Inflammatory macrophage (primary cell): ENCODE measurements at places on chromosomes 2 and 18.

DNA sequence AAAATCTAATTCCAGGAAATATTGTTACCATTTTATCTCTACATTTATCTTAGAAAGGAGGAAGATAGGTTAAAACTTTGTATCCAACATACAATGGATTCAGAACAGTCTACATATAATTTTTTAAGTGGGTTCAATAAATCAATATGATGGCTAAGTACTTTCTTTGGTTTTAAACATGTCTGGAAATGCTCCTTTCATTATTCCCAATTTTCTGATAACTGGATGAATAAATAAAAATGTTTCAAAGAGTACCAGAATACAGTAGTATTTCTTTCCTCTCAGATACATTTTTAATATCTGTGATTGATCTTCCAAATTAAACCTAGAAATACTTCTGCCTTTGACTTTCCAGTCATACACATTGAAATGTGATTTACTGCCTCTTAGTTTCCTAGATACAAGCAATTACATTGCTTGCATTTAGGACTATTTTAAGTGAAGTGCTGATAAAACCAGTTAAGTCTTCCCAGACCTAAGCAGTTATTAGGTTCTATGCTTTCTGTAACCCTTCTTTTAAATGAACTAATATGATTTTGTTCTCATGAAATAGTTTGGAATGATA, 283.5 kb downstream of the CCDC178 start:
- no peak for DNase-seq

GRCh38 chr2:216560838-216561270, 62.2 kb downstream of the RPL37A start:
- no peak for DNase-seq

DNA sequence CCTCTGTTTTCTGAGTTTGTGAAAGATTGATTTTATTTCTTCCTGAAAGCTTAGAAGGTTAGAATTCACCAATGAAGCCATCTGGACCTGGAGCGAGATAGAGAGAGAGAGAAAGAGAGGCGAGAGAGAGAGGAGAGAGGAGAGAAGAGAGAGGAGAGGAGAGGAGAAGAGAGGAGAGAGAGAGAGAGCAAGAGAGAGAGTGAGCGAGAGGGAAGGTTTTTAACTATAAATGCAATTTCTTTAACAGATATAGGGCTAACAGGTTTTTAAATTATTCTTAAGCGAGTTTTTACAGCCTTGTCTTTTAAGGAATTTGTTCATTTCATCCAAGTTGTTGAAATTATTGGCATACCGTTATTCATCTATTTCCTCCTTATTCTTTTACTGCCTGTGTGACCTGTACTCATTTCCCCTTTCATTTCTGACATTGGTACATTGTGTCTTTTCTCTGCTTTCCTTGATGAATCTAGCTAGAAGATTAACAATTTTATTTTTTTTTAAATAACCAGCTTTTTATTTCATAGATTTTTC, 56.1 kb downstream of the BABAM2 start:
- no peak for DNase-seq

- DNase-seq = no peak
These were observed 131.4 kb downstream of the ALK start for GRCh38 chr2:29789911-29790485.

DNA sequence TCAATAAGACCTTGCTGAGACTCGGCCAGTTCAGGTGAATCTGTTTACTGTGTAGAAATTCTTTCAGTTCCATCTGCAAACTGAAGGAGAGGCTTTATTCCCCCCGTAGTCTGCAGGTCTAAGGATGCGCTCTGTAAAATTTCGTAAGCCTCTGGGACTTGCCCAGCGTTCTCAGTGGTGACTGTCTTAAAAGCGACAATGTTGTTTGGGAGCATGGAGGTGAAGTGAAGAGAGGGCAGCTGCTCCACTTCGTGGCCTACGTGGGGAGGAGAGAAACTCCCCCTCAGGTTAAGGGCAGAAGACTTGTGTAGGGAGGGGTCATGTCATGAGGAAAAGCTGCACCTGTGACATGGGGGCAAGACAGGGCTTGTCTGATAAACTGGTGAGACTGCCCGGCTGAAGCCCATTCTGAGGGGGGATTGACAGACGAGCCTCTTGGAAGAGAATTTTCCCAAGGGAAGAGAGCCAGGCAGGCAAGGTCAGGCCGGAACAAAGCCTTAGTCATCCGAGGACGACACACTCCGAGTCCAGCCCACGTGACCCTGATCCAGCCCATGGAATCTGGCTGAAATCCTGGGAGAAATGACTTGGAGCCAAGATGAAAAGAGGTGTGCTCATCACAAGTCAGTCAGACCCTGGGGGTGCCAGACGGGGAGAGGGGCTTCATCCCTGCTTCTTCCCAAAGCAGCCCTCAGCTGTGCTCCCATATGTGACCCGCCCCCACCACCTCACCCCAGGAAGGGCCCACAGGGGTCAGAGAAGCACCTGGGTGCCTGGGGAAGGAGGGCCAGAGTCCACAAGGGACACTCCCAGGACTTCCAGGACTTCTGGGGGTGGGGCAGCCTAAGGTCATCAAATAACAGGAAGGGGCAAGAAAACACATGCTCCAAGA, 88.5 kb upstream of the SH3BP4 start:
- no peak for DNase-seq

DNA sequence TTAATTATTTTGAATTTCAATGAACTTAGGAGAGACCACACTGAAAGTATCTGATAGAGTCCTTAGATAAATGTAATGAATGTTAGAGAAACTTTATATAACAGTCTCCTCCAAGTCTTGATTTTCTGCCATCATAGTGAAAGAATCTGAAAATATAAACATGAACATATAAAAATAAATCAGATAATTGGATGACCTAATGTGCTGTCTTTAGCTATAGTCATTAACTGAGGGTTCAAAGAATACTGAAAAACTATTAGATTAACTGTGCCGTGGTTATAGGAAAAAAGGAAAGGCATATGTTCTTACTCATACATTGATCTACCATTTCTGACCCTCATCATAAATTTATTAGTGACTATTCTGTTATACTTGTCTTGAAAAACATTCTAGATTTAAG, 47.0 kb upstream of the SPAG16 start:
- DNase-seq = no peak

GRCh38 chr2:237977380-237977779, 10.6 kb downstream of the UBE2F start:
- no peak for DNase-seq

- DNase-seq = no peak
These were observed 3.6 kb upstream of the KYNU start for GRCh38 chr2:142873831-142874287.

- no peak for DNase-seq
These were observed 55.5 kb upstream of the RAB6D start for GRCh38 chr2:131419441-131419840.

DNA sequence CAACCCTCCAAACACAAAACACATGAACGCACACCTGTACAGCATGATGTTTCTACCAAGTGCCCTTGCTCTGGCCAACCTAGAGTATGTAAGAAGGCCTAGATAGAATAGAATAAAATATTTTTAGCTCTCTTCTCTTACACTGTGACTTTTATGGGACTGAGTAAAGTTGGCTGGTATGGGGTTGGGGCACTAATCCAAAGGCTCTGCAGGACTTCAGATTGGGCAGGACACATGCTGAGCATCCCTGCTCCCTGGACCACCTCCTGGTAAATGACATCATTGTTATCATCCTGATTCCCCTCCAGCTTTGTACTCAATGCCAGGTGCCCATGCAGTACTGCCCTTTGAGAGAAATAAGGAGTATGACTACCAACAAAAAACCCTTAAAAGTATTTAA, 322.2 kb downstream of the SLC8A1 start:
- no peak for DNase-seq

GRCh38 chr2:112065486-112065885, 10.4 kb downstream of the TMEM87B start:
- DNase-seq = no peak

DNA sequence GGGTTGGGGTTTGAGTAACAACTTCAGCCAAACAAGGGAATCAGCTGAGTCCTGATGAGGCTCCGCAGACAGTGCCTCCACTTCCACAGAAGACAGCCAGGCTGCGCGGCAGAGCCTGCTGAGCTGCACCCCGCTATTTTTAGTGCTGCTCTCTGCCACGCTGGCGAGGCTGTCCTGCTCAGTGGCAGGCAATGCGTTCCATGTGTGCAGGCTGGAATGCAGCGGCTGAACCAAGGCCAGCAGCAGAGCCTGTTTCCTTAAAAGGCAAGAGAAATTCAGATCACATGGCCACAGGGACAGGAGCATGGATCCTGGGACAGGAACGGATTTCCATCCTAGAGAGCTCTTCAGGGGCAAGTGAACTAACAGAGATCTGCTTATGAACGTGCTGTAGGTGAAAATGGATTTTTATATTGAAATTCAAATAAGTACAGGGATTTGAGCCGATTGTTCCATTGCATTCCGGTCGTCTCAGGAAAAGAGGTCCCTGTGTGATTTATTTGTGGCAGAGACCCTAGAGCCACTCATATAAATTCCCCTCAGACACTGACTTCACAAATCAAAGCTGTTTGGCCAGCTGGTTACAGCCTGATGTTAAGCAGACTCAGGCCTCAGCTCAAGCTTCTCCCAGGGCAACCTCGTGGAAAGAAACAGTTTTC, 98.7 kb downstream of the COL6A3 start:
- DNase-seq = no peak

GRCh38 chr2:207254591-207255464, 89.1 kb upstream of the KLF7 start:
- peak; percentile 46 for DNase-seq

DNA sequence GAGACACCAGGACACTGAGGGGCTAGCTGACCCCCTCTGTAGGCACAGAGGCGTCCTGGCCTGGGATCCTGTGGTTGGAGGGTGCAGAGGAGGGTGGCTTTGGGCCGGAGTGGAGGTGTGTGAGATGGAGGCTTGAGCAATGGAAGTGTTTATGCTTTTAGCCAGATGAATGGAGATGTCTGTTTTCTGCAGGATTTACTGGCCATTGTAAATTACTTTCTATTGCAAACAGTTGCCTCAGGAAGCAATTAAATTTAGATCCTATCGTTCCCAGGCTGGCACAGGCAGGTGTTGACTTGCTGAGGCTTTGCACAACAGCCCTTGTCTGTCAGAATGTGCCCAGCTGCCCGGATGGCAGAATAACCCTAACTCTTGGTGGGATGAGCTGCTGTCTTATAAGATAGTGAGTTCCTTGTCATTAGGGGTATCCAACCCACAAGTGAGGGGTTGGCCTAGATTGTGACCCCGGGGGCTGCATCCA, 1.8 kb upstream of the ARID5A start:
- DNase-seq = no peak

DNA sequence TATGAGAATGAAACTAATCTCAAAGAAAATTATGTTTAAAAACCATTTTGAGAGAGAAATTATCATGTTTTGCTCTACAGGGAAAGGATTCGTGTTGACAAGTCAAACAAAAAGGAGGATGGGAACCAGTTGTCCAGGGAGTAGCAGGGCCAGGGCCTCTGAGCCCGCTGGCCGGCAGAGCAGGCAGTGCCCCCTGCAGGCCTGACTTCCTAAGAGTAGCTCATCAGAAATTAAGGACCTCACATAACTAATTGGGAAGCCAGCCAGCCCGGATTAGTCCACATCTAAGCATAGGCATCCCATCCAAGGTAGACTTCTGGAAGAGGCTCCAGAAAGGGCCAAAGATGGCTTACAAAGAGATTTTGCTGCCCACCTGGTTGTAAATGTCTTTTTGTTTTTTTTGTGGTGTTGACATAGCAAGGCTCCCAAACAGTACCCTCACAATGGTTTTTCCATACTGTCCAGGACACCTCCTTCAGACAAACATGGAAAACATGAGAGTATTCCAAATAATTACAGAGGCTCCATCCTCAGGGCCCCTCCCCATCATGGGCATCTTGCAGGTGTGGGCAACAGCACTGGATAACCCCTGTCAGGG, 241.2 kb upstream of the TANK start:
- peak; percentile 70 for DNase-seq

GRCh38 chr2:104388296-104388695, 465.6 kb upstream of the POU3F3 start:
- DNase-seq = no peak

GRCh38 chr2:176449852-176450251, 180.6 kb downstream of the MTX2 start:
- DNase-seq = no peak

DNA sequence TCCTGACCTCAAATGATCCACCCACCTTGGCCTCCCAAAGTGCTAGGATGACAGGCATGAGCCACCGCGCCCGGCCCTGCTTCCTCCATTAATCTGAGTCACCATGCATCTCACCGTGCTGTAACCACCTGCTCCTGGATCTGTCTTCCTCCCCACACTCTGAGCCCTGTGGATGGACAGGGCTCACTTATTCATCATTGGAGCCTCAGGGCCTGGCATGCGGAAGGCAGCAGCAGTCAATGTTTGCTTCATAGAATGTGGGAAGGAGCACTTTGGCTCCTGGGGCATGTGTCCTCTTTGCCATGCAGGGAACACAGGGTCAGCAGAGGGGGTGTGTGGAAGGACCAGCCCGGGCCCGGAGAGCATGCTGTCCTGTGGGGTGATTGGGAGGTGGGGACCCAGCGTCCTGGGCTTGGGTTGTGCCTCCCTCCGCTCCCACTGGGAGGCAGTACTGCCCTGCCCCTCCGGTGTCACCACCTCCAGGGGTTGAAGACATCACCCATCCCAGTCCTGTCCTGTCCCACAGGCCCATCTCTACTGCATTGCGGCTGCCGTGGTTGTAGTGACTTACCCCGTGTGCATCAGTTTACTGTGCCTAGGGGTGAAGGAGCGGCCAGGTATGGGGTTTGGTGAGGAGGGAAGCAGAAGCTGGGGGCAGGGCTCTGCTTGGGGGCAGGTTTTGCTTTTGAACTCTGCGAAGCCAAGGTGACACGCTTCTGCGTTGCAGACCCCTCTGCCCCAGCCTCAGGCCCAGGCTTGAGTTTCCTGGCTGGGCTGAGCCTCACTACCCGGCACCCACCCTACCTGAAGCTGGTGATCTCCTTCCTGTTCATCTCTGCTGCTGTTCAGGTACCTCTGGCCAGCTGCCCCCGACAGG, 11.5 kb downstream of the MFSD2B start:
- DNase-seq = no peak

- DNase-seq = no peak
These were observed 1256.8 kb downstream of the LRP1B start for GRCh38 chr2:140873915-140874531.

DNA sequence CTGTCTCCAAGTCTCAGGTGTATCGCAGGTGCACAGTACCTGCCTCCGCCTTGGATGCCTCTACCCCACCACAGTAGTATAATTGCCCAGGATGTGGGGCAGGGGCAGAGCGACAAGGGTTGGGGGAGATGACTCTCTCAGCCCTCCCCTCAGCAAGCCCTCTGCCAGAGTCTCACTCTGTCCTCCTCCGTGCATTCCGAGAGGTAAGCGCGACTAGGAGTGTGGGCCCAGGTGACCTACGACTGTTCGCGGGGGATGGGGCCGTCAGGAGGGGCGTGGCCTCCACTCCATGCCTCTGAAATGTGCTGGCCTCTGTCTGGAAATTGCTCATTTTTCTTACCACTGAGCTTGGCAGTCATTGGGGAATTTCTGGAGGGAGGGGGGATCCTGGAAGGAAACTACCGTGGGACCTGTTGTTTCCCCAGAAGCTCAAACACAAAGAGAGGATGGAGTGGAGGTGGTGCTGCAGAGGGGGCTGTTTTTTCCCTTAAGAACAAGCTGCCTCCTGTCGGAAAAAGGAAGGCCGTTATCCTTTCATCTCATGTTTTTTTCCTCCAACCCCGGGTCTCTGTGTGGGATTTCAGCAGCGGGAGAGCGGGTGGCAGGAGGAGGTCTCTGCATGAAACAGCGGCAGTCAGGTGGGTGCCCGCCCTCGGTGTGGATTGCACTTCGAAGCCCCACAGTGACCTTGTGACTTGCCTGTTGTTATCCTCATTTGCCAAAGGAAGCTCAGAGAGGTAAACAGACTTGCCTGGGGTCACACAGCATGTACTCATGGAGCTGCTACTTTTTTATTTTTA, 13.0 kb upstream of the RALB start:
- DNase-seq = no peak

- DNase-seq = no peak
These were observed 45.3 kb upstream of the IGFBP5 start for GRCh38 chr2:216740557-216741222.
